Caco-2 (cell line): ENCODE measurements at places on chromosomes 5 and 9.

DNA sequence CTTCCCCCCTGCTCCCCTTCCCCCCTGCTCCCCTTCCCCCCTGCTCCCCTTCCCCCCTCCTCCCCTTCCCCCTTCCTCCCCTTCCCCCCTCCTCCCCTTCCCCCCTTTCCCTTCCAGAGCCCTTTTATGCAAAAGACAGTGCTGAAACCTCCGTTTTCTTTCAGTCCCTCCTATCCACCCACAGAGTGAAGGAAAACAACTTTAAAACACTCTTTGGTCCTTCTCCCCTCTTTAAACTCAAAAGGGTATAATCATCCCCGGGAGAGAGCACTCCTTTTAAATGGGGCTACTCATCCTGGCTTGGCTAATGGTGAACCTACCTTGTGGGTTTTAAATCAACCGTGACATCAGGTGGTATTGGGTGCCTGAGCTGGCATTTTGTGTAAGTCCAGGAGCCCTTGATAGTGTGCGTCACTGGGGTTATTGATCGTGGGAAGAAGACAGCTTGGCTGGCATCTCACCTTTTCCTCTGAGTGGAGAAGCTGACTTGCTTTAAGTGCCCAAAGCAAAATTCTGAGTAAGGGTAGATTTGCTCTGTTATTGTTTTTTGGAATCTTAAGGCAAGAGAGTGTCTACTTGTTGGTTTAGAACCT lies 2.7 kb downstream of the LARP1 start:
- DNase-seq: no peak

- no peak for DNase-seq
Observed at GRCh38 chr5:30347858-30348257, 845.6 kb upstream of the CDH6 start.

DNA sequence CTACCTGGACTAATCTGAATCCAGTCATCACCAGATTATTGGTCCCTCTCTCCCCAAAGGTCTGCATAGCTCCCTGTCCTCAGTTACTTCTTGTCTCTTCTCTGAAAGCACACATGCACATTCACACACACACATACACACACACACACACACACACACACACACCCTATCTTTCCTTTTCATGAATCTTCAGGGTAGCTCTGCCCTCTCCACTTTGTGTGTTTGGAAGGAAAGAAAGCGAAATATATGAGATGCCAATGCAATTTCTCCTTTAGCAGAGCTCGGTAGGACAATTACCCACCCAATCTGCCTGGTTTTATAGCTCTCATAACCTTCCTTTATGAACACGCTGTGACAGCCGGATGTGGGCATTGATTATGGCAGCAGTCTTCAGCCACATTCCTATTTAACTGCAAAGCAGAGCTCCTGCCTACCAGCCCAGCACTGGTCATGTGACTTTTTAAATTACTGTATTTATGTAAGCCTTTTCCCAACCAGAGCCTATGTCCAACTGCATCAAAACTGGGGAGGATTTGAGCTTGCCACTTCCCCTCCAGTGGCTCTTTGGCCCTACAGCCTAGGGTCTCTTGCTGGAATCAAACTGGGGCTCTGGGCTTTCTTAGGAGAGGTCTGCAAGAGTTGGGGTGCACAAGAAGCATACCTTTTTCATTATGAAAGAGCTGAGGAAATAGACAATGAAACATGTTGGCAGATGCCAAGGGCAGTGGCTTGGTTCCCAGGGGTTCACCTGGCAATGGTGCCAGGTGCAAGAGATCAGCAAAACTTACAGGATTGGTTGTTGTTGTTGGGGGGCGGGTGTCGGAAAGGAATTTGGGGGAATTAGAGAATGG lies 20.8 kb upstream of the MATR3 start:
- DNase-seq: no peak

DNA sequence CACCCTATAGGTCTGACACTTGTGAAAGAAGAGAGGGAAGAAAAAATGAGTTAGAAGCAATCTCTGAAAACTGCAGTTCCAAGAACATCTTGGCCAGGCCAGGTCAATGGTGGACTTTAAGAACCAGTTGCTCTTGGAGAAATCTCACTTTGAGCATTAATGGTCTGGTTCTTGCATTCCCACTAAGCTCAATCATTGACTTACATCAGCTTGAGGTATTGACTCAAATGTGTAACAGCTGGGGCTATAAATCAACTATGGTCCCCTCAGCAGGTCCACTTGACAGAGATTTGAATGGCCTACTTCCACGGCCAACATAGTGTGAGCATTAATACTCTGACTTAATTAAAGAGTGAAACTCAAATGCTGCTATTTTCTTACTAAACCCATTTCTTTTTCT lies 357.8 kb upstream of the RGMB start:
- no peak for DNase-seq

DNA sequence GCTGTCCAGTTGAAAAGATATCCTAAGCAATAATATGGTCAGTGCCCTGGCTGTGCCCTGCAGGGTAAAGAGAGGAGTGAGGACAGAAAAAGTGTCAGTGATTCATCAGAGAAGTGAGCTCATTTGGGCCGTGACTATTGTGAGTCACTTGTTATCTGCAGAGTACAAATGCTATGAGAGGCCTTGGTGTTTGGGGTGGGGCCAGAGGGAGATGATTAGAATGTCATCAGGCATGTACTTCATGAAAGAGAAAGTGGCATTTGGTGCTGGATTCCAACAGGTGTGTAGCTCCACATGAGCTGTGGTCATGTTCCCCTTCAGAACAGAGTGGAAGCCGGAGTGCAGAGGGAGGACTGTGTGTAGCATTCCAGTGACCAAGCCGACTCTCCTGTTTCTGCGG lies 174.1 kb downstream of the KDM4C start:
- DNase-seq: peak; percentile 15

DNA sequence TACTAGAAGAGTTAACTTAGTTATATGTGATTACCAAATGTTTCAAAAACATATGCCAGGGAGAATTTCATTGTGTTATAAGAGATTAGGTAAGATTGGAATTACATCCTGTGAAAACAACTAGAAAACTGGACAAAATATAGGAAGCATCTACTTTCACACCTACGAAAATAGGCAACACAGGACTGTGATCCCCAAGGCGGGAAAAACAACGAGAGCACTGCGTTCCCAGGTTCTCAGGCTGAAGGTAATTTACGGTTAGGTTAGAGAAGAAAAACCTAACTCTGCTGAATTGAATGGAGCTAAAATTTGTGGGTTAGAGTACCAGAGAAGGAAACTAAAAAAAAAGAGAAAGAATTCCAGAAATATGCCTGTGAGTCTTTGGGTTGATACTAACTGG lies 28.4 kb downstream of the ACOT12 start:
- DNase-seq: no peak

DNA sequence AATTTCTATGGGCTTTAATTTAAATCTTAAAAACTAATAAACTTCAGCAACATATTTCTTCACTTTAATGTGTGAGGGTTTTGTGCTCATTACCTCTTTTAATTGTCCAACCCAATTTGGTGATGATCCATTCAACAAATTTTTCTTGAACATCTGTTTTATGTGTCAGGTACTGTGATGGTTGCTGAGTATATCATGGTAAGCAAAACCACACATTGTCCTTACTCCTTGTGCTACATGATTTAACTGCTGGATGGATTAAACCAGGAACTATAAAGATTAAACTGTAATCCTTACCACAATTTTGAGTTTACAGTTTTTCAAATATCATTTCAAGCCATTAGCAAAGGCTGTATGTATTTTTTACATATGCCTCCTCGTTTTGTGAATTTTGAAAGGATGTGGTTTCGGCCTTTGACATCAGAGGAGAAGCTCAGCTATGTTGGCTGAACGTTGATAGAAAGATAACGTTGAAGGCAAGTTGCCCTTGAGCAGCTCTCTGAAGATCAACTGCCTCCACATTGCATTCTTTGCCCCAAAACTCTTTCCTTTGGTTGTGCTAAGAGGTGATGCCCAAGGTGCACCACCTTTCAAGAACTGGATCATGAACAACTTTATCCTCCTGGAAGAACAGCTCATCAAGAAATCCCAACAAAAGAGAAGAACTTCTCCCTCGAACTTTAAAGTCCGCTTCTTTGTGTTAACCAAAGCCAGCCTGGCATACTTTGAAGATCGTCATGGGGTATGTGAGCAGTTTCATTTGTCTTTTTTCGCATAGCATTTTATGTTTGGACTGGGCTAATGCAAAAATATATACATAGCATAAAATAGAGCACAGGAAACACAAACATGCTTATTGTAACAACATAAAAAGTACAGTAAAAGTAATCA lies at the start of gene ITK:
ITK (plus strand) TSS at position 467 of the 891 bp plus-strand sequence; CDS start at position 605, 138 bp downstream.
- DNase-seq: no peak

GRCh38 chr5:127076315-127077129 lies 3.2 kb upstream of the C5orf63 start:
- DNase-seq: no peak

DNA sequence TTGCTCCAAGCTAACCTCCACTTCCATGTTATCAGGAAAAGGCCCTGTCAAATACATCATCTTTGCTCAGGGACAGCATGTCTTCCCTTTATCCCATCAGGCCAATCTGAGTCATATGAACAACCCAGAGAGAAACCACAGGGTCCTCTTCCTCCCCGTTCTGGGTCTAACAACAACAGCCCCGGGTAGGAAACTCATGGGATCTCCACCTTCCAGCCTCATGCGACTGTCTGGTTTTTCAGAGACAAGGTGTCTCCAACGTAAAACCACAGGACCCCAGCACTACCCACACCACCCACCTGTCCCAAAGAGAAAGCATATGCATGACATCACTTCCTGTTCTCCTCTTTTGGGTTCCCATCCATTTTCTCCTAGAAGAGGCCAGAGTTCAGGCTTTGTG lies 217.9 kb downstream of the ENC1 start:
- no peak for DNase-seq

- DNase-seq: no peak
Observed at GRCh38 chr9:5321058-5321457, 16.5 kb upstream of the RLN2 start.

DNA sequence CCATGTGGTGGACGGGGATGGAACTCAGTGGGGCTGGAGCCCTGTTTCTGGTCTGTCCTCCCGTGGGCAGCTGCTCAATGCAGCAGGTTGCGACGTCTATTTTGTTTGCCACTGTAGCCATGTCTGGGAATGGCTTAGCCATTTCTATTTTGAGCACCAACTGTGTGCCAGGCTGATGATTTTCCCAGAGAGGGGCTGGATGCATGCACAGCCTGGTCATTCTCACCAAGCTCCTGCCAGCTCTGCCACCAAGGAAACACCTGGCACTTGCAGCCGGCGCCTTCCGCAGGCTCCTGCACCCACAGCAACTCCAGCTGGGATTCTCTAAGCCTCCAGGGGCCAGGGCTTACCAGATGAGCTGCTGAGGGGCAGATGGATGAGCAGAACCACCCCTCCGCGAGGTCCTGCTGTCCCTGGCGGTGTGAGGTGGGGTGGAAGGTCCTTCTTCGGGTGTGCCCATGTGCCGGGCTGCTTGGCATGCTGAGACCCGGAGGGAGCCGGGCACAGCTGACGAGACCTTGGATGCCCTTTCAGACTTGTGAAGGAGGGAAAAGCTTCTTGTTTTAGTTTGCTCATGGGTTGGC lies 151.2 kb downstream of the RXRA start:
- no peak for DNase-seq

DNA sequence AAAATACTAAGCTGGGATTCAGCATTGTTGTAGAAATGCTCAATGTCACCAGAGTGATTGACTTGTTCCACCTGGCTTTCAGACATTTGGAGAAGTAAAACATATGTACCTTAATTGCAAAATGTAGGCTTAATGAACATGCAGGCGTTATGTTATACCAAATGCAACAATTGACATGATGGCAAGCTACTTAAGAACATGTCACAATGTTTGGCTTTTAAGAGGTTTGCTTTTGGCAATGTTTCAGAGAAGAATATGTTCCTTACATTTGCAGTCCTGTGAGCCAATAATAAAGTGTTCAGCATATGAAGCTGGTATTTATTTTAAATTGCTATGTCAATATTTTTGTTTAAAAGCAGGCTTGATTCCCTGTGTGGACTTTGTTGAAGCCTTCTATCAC lies 111.7 kb upstream of the NUDT12 start:
- DNase-seq: no peak

DNA sequence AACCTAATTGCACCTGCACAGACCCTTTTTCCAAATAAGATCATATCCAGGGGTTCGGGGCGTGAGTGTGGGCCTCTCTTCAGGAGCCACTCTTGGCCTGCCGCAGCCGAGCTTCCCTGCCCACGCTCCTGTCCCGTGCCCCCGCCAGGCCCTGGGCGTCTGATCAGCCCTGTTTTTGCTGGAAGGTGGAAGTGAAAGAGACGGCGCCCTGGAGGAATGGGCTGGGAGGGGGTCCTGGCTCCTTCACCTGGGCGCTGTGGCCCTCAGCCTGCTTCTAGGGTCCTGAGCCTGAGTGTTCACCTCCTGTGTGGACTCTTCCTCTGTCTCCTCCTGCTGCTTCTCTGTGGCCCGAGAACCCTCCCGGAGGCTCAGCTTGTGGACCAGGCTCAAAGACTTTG lies 11.2 kb upstream of the COL5A1 start:
- DNase-seq: peak; percentile 14

GRCh38 chr5:18050776-18051175 lies 416.5 kb downstream of the TAF11L14 start:
- no peak for DNase-seq

DNA sequence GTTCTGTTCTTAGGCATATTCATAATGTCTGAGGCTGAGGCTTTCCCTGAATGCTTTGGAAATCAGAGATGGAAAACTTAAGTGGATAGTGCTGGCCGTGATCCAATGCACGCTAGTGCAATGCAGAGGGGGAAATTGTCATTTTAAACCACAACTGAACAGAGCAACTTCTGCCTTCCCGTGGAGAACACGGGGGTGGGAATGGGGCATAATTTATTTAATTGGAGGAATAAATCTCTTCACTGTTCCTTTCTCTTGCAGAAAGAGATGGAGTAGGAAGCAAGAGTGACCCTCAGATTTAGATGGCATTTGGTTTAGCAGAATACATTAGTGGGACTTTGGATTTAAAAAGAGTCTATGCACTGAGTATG lies 22.9 kb upstream of the NREP start:
- DNase-seq: no peak

GRCh38 chr5:188488-189481 lies 2.5 kb upstream of the LRRC14B start:
- peak; percentile 81 for DNase-seq

DNA sequence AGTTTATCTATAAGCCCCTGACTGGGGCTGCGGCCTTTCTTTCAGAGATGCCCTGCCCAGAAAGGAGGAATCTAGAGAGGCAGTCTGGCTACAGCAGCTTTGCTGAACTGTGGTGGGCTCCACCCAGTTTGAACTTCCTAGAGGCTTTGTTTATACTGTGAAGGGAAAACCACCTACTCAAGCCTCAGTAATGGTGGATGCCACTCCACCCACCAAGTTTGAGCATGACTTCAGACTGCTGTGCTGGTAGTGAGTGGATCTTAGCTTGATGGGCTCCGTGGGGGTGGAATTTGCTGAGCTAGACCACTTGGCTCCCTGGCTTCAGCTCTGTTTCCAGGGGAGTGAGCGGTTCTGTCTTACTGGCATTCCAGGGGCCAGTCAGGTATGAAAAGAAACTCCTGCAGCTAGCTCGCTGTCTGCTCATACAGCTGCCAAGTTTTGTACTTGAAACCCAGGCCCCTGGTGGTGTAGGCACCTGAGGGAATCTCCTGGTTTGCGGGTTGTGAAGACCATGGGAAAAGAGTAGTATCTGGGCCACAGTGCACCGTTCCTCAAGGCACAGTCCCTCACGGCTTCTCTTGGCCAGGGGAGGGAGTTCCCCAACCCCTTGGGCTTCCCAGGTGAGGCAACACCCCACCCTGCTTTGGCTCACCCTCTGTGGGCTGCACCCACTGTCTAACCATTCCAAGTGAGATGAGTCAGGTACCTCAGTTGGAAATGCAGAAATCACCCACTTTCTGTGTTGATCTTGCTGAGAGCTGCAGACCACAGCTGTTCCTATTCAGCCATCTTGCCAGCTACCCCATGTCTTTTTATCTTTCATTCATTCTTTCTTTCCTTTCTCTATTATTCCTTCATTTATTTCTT lies 211.8 kb upstream of the C9orf72 start:
- no peak for DNase-seq
